Cerebellum (tissue), 4 donors: ENCODE measurements at places on chromosomes 3 and 15.

DNA sequence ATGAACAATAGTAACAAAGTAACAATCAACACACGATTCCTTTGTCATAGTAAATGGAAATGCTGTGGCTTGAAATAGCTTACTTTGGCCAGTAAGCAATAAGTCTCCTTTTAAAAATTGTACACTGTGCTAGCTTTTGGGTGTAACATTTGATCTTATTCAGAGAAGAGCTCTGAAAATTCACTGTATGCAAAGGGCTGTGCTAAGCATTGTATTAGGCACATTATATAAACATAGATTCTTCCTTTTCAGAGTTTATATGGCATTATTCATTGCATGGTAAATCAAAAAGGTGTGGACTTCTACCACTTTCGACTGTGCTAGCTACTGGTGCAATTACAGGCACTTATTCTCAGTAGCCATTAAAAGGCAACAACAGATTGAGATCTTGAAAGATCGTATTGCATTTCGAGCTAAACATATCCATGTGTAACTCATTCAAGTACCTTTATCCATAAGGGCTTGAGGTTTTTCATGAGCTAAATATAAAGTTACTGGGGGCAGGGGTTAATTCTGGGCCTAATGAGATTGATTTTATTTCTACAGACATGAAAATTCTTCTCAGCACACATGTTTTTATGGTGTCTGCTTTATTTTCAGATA, 246.8 kb downstream of the NR1D2 start:
- DNase-seq: no peak

DNA sequence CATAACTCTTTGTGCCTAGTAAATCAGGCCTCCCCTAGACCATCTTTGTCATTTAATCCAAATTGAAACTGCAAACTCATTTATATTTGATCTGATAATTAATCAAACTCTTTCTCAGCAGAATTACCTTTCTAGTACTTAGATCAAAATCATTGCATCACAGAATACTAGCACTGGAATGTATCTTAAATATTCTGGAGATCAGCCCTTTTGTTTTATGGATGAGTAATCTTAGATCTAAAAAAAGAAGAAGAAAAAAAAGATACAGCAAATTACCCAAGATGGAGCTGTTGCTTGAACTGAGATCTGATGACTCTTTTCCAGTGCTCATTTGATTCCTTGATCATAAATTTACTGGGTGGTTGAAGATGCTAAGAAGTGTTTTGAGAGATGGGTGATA, 47.9 kb downstream of the NAALADL2 start:
- DNase-seq: no peak

- DNase-seq: no peak
Measured at GRCh38 chr15:97867870-97868269, 92.6 kb upstream of the ARRDC4 start.

DNA sequence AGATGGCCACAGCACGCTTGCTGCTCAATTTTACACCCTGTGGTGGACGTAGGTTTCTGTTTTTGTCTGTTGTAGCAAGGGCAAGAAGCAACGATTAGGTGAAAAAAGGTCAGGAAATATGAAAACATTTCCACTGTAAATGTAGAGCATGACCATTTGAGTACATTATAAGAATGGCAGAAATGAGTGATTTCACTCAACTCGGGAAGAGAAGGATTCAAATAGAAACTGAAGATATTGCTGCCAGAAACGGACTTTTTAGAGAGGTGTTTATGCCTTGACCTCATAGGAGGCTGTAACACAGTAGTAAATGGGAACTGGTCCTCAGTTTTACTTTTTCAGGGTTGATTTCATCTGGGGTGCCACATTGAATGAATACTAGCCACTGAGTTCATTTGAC, 33.1 kb upstream of the GASK1A start:
- no peak for DNase-seq

- peak; percentile 1 for DNase-seq
Measured at GRCh38 chr3:89314454-89315098, 207.2 kb downstream of the EPHA3 start.
